T-helper 9 cell (primary cell): ENCODE measurements at places on chromosomes 12 and 14.

- no peak for DNase-seq
These were observed 86.7 kb downstream of the LRP6 start for GRCh38 chr12:12180136-12180535.

- DNase-seq, result no peak
These were observed 1.4 kb downstream of the RIMBP2 start for GRCh38 chr12:130714591-130715149.

DNA sequence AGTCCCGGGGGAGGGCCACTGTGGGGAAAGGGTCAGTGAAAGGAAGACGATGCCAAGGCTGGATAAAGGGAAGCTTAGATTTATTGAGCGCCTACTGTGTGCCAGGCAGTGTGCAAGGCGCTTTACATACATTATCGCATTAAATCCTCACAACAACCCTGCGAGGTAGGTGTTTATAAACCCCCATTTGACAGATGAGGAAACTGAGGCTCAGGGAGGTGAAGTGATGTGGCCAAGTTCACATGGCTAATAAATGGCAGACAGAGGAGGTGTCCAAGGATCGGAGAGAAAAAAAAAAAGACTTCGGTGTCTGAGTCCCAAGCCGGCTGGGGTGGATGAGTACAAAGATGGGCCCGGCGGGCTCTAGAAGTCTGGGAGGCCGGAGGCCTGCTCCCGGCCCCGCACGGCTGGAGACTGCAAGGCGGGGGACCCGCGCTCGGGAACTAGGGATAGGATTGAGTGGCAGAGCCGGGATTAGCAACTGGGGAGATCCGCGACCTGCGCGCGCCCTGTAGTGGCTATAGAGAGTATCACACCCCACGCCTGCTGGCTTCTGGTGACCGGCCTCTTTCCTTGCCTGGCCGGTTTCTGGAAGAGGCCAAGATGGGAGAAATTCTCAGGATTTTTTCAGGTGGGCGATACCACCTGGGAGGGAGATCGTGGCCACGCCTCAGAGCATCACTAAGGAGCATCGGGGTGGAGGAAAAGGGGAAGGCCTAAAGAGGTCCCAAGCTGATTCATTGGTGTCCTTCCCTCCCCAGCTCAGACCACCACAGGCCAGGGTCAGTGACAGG is 3.9 kb downstream of the DDN start:
- peak; percentile 49 for DNase-seq

DNA sequence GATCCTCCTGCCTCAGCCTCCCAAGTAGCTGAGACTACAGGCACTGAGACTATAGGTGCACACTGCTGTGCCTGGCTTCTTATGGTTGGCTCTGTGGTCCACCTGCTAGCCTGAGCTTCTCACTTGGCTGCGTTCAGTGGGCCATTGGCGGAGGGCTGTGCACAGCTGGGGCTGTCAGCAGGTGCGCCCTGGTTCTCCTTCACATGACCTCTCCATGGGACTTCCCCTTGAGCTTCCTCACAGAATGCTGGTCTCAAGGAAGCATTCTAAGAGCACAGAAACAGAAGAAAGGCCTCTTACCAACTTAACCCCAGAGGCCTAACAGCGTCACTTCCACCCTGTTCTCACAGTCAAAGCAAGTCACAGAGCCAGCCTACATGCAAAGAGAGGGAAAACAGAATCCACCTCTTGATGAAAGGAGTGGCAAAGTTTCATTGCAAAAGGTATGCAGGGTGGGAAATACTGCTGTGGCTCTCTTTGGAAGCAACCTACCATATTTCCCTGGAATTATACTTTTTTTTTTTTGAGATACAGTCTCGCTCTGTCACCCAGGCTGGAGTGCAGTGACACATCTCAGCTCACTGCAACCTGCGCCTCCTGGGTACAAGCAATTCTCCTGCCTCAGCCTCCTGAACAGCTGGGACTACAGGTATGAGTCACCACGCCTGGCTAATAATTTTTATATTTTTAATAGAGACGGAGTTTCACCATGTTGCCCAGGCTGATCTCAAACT is 9.3 kb downstream of the RILPL2 start:
- peak; percentile 25 for DNase-seq

DNA sequence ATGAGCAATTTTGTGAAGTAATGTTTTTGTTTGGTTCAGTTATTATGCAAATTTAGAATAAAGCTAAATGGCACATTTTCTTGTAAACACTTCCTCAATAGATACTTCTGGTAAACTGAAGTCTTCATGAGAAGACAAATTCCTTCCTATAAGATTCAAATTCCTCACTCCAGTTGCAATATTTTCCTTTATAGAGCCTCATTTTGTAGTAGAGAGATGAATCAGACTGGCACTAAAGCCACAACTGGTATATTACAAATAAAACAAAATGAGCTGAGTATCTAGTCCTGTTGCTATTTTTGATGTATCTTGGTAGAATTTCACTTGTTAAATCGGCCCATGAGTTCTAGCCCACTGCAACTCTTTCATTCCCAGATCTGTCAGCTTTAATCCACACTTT is 5.5 kb downstream of the LGR5 start:
- no peak for DNase-seq

DNA sequence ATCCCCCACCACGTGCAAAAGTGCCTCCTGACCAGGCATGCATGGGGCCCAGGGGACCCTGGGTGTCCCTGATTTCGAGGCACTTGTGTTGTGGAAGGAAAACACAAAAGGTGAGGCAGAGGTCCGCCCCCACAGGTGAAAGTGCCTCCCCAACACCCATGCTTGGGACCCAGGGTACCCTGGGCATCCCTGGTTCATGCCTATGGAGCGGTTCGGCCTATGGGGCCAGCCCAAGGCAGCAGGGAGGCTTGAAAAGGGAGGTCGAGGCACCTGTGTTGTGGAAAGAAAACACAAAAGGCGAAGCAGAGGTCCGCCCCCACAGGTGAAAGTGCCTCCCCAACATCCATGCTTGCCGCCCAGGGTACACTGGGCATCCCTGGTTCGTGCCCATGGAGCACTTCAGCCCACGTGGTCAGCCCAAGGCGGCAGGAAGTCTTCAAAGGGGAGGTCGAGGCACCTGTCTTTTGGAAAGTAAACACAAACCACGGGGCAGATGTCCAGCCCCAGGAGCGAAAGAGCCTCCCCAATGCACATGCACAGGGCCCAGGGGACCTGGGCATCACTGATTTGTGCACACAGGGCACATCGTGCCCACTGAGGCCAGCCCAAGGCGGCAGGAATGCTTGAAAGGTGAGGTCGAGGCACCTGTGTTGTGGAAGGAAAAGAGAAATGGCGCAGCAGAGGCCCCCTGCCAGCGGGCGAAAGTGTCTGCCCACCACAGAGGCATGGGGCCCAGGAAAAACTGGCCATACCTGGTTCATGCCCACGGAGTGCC is 375.5 kb downstream of the ALG10 start:
- DNase-seq, result no peak

GRCh38 chr12:9813821-9814798 is 13.2 kb upstream of the KLRF1 start:
- peak; percentile 87 for DNase-seq

- no peak for DNase-seq
These were observed 54.3 kb downstream of the STON2 start for GRCh38 chr14:81345781-81346180.

DNA sequence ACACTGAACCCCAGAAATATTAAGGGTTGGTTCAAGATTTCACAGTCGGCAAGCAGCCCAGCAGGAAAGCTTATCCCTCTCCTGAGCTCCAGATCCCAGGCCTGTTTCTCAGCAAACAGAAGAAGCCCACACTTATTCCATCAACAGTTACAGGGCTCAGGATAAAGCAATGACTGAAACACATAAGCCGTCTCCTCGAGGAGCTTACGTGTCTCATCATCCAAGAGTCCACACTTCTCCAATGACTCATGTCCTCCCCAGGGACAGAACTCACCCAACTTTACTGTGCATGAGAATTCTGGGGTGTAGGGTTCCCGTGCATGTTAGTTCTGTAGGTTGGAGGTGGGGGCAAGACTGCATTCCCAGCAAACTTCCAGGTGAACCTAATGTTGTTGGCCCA is 31.2 kb downstream of the GSC start:
- DNase-seq, result no peak

DNA sequence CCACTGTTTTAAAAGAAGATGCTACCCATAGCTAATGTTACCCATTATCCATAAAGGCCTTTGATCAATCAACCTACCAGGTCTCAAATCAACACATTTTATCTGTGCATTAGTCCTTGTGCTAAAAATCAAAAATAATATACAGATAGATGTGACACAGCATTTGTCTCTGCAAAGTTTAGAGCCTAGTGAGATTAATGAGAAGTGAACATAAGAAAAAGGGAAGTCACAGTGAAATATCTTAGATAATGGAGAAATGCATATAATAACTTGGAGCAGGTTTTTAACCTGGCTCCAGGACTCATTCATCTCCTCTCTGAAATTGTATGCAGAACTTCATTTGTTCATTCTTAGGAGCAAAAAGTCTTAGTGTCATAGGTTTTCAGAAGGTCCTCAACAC is 7.2 kb downstream of the PDE3A start:
- no peak for DNase-seq

- no peak for DNase-seq
These were observed 43.2 kb downstream of the SNAPC1 start for GRCh38 chr14:61805451-61805850.

DNA sequence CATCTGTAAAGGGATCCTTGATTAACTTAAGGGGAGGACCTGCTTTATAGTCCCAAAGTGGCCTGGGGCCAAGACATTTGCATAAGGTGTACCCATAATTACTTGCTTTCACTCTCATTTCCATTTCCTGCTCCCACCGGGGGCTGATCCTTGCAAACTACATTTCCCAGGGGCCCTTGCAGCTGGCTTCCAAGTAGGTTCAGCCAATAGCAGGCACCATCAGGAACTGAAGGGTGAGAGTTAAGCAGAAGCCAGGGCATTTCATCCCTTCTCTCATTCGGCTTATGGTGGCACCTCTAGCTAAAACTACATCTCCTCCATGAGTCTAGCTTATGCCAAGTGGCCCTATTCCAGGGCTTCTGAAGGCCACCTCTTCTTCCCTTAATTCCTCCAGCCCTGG is 88.8 kb downstream of the CCDC60 start:
- no peak for DNase-seq

- DNase-seq, result no peak
These were observed 55.2 kb upstream of the GNPNAT1 start for GRCh38 chr14:52846591-52846990.

GRCh38 chr14:52073251-52073650 is 4.4 kb upstream of the NID2 start:
- no peak for DNase-seq

DNA sequence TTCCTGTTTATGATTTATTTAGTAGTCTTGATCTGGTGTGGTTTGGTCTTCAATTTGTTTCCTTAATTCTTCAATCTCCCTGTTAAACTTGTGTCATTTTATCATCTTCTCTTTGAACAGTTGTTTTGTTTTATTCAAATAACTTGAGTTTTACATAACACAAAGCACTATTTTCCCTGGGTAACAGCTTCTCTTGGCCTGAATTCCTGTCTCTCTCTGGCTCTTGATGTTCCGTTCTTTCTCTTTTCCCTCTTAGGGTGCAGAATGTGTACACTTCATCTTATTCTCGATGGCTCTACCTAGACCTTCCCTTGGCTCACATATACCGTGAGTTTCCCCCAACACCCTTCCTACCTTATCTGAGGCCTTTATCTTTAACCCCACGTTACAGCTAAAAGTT is 36.8 kb upstream of the VPS33A start:
- DNase-seq, result no peak

DNA sequence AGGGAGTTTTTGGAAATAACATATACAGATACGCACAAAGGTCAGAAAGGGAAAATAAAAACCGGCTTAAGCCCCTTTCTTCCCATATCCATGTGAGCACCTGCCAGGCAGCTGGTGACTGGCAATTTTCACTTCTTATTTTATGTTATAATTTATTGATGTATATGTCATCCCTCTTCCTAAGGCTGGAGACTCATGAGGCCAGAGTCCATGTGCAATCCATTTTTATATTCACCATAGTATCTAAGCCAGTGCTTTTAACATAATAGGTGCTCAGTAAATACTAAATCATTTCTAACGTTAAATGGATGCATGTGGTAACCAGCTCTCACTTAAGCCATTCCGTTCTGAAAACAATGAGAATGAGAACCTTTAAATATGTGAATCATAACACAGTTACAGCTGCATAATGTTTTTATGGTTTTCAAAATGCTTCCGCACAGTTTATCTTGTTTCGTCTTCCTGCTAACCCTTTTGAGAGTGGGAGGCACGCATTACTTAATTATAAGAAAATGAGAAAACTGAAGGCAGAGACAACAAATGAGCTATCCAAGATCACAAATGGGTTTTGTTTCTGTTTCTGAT is 178.3 kb downstream of the CACNA1C start:
- DNase-seq, result no peak

DNA sequence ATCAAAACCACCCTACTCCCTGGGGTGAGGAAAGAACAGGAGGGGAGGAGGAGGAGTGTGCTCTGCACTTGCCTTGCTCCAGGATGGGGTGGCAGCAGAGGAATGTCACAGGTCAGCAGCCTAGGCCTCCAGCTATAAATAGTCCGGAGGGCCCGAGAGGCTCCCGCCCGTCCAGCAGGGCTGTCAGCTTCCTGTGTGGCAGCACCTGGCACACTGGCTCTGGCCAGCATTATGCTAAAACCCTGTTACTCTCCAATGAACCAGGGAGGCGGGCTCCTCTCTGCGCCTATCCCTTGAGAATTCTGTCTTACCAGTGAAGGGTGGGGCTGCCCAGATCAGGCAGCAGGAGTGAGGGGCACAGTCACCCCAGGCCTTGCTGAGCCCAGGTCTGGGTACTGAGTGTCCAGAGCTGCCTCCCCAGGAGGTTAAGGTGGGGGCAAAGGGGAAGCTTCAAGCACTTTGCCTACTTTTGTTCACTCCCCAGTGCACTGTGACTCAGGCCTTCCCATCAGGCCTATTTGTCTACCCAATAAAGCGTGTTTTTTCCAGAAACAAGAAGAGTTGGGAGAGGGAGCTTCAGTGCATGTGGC is 1.2 kb upstream of the COX14 start:
- DNase-seq, result no peak
